Glutamatergic neuron (in vitro differentiated cells): ENCODE measurements at places on chromosomes 5 and 9.

DNA sequence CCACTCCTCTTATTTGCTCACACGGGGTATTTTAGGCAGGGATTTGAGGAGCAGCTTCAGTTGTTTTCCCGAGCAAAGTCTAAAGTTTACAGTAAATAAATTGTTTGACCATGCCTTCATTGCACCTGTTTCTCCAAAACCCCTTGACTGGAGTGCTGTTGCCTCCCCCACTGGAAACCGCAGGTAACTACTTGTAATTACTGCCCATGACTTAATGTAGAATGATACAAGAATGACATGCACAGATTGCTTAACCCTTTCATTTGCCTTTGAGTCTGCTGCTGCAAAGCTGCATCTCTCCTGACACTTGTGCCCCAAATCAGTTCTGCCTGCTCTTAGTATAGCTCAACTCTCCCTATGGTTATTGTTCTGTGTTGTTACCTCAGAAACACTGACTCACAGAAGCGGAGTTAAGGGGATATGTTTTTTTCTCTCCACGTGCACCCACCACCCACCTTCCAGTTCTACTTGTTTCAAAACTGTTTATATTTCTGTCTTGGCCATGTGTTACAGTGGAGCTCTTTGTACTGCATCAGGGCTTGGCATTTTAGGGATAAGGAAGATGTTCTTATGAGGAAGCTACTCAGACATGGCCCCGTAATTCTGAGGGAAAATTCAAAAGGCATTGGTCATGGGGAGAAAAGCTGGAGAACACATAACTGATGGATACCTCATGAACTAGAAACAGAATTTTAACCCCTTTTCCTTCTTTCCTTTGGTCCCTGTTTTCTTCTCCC, 2.3 kb downstream of the ADRB2 start:
- no peak for DNase-seq

DNA sequence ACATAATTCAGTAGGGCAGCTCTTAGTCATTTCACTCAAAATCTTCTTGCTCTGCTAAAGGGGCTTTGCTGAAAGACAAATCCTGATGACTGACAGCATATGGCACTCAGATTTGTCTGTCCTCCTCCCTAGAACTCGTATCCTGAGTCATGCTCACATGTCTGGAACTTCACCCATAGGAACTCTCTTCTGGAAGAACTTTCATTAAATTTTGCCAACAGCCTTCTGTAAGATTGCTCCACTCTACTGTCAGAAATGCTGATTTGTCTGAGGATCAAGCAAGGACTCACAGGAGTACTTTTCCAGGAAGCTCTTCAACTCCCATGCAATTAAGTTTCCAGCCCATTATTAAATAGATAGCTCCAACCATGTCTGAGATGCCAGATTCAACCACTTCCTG, 59.8 kb upstream of the SNX2 start:
- DNase-seq: no peak

DNA sequence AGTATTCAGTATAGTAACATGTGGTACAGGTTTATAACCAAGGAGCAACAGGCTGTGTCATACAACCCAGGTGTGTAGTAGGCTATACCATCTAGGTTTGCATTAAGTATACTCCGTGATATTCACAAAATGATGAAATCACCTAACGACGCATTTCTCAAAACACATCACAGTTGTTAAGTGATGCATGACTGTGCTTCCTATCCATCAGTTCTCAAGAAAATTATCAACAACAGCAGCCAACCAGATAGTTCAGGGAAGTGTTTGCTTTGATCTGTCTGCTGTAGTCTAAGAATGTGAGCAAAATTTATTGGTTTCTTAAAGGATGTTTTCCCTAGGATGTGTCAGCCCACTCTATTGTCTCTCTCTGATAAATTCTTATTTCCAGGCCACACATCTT, 7.4 kb downstream of the ZBTB26 start:
- DNase-seq: no peak

DNA sequence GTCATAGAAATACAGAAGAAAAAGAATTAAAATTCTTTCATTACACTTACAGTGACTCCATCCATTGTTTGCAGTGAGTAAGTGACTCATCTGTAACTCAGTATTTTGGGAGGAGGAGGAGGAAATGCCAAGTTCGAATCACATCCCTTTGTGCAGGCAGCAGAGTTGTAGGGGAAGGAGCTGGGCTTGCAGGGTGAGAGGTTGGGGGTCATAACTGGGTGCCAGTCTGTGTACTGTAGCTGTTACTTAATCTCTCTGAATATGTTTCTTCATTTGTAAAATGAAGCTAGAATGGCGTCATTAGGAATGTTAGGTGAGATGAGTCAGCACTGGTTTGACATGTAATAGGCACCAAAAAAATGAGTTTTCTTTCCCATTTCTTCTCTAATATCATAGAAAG, 235.7 kb upstream of the ADAMTSL1 start:
- no peak for DNase-seq

DNA sequence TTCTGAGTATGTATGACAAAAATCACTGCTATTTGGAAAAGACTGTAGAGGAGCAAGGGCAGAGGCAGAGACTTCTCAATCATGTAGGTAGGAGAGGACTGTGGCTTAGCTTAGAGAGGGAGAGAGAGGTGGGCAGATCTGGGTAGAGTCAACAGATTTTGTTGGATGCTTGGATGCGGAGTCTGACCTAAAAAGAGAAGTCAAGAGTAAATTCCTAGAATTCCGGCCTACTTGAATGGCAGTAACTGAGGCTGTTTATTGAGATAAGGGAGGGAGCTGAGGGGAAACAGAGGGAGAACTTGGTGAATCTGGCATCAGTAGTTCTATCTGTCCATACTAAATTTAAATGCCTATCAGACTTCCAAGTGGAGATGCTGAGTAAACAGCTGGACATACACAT, 2.4 kb downstream of the TICAM2 start:
- DNase-seq: no peak

DNA sequence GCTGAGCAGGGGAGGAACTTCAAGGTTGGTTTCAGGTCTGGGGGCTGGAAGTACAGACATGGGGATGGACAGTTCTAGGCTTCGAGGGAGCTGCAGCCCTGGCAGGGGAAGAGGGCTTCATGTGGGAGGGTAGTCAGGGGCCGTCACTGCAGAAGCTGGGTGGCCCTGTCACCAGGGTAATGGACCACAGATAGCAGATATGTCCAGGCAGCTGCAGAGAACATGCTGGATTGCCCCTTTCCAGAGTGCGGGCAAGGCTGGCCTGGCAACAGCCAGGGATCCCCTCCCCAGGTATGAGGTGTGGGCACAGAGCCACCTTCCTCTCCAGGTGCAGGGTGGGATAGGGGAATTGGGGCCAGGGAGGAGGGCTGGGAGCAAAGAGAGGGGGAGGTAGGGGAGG, 206.5 kb downstream of the GADD45G start:
- no peak for DNase-seq

- no peak for DNase-seq
These were observed 8.5 kb downstream of the POLR3G start for GRCh38 chr5:90483206-90483605.

DNA sequence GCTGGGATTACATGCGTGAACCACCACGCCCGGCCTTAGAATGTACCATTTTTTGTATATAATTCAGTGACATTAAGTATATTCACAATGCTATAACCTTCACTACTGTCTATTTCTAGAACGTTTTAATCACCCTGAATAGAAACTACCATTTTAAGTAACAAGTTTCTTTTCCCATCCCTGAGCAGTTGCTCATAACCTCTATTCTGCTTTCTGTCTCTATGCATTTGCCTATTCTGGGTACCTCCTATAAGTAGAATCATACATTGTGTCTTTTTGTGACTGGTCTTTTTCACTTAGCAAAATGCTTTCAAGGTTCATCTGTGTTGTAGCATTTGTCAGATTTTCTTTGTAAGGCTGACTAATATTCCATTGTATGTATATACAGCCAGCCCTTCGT, 39.9 kb downstream of the DDX46 start:
- DNase-seq: no peak

DNA sequence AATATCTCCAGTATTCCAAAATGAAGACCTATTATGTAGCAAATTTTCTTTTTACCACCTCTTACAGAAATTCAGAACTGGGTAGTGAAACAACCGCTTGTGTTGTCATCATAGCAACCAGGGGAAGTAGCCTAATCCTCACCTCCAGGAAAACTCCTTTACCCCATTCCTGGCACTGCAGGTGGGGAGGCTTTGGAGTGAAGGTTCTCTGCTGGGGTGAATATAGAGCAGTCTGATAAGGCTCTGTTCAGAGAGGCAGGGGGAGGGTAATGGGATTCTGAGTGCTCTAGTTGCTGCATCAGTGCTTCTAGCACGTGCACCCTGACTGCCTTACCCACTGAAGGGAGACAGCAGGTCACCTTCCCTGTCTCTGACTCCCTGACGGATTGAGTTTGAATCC, 116.2 kb downstream of the MAN2A1 start:
- peak; percentile 19 for DNase-seq

GRCh38 chr5:115190388-115190787, 20.7 kb upstream of the TRIM36 start:
- no peak for DNase-seq

DNA sequence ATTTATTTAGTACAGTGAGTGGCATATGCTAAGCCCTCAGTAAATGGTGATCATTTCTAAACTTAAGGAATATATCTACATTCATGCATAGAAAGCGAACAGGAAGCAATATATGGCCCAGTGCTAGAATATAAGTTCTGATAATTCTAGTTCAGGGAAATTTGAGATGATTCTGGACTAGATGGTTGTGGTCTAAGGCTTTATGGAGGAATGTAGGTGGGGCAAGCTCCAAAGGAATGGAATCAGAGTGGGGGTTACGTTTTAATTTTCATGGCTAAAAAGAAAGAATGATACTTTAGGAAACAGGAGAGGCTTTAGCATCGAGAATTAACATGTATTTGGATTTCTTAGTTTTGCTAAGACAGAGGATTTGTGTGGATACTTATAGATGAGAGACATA, 56.1 kb downstream of the MTREX start:
- DNase-seq: no peak

DNA sequence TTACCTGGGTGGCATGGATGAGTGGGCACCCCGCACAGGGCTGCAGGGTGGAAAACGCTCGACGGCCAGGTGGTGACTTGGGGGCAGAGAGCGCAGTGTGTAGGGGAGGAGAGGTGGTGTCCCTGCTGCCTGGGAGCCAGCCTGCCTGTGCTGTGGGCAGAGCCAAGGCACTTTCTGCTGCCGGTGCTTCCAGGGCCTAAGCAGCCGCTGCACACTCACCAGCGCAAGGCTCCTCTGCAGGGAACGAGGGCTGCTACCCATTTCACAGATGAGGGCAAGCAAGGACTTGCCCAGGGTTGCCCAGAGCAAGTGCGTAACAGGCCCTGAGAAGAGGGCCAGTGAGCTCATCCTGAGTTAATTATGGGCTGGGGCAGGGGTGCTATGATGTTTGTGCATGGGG, 62.5 kb downstream of the CRB2 start:
- DNase-seq: no peak

- no peak for DNase-seq
These were observed 240.5 kb upstream of the TUT7 start for GRCh38 chr9:86594724-86595123.

DNA sequence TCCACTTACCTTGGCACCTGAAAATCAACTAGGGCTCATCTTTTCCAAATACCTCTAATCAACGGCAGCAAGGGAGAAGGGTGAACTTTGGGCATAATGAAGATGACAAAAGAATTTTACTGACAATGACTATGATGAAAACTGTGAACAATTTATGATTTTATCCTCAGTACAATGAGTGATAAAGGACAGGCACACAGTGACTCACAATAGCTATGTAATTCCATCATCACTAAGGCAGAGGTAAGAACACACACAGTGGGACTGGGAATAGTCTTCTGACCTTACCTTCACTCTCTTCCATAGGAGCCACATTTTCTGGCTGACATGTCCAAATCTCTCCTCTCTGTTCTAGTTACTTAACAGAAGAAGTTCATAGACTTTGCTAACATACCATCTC, 26.1 kb upstream of the KCNV2 start:
- no peak for DNase-seq

GRCh38 chr5:127030259-127031146, at the start of gene MARCHF3:
Gene MARCHF3, minus strand, starts transcription at chr5:127030558. Its CDS starts 112,387 bp downstream, at chr5:126918171.
- DNase-seq: peak; percentile 97

- peak; percentile 87 for DNase-seq
These were observed 70.8 kb upstream of the LPCAT1 start for GRCh38 chr5:1594357-1595106.

DNA sequence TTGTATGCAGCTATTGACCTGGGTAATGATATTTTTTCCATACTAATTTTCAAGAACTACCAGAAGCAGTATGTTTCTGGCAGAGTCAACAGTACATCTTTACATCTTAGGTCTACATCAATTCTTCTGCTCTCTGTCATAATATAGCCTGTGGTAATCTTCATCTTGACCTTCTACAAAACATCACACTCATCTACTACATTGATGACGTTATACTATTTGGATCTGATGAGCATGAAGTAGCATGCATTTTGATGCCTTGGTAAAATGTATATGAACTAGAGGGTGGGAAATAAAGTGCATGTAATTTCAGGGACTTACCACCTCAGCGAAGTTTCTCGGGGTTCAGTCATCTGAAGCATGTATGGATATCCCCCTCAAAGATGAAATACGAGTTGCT, 629.7 kb upstream of the SGCD start:
- no peak for DNase-seq

DNA sequence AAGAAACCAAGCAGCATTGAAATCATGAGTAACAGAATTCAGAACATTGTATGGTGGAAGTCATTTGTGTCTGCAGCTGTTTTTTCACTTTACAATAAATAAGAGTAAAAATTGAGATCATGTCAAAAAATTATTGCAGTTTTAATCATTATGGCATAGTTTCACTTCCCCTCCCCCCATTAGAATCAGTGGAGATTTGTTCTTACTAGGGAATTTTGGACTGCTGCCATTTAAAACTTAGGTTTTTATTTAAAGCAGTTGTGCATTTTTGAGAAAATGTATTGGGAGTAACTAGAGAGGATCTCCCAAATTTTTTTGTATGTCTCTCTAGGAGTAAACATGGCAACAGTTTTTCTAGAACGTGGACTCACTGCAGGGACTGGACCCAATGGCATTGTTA, 20.4 kb downstream of the GTF3C4 start:
- DNase-seq: no peak

DNA sequence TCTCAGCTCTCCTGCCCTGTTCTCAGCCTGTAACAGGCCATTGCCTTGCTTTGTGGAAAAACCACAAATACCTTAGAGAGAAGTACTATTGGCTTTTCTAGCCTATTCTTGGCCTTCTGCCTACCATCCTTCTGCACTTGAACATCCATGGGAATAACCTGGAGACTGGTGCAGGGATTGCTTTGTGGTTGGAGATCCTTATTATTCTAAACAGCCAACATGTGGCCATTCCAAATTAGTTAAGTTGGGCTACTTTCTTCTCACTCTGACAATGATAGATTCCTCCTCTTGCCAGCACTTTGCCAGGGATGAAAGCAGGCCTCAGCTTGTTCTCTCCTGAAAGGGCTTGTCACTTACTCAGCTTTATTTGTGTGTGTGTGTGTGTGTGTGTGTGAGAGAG, 240.4 kb downstream of the GLIS3 start:
- no peak for DNase-seq
